ENCODE measurements at places on chromosomes 7 and 10.

- DNase-seq = no peak
These were observed 52.7 kb downstream of the CDK14 start for GRCh38 chr7:90648834-90649233.

GRCh38 chr10:96369890-96370583, 11.2 kb upstream of the OPALIN start:
- no peak for DNase-seq

DNA sequence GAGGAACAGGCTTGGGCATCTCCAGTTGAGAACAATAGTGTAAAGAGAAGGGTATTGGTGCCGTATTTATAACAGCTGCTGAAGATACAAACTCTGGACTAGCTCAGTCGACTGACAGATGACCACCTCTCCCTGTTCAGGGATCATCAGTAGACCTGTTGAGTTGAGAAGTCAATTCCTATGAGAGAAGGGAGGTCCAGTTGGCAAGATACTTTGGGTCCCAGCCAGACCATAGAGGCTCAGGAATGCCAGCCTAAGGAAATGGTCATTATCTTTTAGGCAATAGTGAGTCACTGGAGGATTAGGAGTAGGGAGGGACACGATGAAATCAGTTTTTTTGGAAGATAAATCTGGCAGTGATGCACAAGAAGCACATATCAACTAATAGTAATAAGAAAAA, 202.9 kb downstream of the TRIL start:
- DNase-seq = no peak

GRCh38 chr10:70528314-70528713, 49.7 kb downstream of the PALD1 start:
- no peak for DNase-seq

DNA sequence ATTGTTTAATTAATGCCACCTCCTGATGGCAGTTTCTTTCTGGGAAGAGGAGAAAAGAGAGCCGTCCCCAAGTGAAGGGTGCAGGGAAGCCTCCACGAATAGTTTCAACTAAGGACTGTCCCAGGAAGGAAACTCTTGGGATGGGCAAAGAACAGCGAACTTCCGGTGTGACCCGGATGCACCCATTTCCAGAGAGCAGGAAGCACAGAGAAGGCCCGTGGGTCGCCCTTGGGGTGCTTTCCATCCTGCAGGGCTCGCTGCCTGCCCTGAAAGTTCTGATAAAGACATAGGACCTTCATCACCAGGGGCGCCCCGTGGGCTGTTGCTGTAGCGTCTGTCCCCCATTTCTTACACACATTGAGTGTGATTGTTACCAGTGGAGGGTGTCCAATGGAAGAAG, 27.0 kb downstream of the GTF2I start:
- DNase-seq = no peak

DNA sequence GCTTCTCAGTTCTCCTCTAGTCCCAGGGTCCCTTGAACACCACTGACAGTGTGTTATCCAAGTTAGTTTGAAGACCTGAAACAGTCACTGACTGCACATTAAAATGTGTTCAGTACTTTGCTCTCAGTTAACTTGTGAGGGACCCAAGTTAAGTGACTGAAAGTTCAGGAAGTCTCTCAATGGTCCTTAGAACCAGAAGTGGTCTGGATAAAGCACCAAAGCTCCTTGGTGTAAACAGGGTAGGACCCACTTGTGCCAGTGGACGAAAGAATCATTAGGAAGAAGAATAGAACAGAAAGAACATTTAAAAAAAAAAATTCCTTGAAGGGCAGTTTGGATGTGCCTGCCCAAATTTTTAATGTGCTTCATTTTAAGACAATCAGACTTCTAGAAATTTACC, 45.1 kb downstream of the NOD1 start:
- no peak for DNase-seq

GRCh38 chr10:27100813-27101347, 586 bp upstream of the ANKRD26 start:
- DNase-seq = no peak

DNA sequence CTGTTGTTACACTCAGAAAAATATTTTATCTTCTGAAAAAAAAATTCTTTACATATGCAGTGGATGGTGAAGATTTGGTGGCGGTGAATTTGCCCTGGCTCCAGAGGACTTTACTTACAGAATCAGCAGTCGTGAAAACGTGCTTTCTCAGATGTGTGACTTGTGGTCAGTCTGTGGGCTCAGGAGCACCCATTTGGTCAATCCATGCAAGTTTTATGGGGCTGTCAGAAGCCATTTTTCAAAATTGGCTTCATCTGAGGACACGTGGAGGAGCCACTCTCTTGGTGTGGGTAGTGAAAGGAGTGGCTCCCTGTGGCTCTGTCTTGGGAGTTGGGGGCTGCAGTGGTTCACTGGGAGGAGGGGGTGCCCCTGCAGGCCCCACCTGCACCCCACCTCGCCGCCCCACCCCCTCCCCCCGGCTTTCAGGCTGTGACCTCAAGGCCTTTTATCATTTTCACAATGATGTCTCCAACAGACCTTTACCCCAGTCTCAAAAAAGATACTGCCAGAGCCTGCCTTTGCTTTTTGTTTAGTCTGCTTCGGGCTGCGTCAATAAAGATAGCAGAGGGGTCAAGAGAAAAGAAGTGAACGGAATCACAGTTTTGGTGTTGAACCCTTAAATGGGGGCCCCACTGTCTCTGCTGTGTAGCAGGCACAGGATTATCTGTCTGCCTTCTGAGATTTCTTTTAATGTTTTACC, 137.4 kb downstream of the MGMT start:
- DNase-seq = no peak

- DNase-seq = no peak
These were observed 202.0 kb upstream of the COBL start for GRCh38 chr7:51518646-51519045.

- no peak for DNase-seq
These were observed 309.4 kb downstream of the RPS24 start for GRCh38 chr10:78342827-78343653.

DNA sequence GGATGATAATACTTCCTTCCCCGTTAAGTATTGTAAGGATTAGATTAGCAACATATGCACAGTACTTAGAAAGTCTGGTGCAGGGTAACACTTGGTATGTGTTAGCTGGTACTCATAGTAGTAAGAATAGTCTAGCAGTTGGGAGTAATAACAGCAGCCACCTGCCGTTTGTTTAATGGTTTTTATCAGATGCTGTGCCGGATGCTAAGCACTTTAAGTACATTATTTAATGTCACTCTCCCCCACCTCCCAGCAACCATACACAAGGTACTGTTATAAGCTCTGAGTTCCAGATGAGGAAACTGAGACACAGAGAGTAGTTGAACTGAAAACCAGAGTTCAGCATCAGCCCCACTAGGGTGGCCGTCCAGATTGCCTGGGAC, 60.1 kb downstream of the ZMIZ1 start:
- DNase-seq = no peak

GRCh38 chr7:103469095-103469948, 23.3 kb upstream of the SLC26A5 start:
- no peak for DNase-seq

GRCh38 chr7:55903985-55904759, 16.9 kb downstream of the ZNF713 start:
- DNase-seq = no peak

DNA sequence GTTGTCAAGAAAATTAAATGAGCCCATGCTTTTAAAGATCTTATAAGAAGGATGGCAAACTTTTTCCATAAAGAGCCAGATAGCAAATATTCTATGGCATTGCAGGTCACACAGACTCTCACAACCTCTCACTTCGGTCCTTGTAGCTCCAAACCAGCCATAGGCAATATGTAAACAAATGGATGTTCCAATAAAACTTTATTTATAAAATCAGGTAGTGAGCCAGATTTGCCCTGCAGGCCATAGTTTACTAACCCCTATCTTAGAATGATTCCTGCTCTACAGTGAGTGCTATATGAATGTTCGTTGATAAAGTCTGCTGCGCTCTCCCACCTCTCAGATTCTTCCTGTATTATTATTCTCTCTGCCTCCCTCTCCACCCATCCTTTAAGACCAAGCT, 177.7 kb downstream of the KCNMA1 start:
- no peak for DNase-seq

GRCh38 chr10:129494740-129495139, 27.7 kb downstream of the MGMT start:
- DNase-seq = no peak

DNA sequence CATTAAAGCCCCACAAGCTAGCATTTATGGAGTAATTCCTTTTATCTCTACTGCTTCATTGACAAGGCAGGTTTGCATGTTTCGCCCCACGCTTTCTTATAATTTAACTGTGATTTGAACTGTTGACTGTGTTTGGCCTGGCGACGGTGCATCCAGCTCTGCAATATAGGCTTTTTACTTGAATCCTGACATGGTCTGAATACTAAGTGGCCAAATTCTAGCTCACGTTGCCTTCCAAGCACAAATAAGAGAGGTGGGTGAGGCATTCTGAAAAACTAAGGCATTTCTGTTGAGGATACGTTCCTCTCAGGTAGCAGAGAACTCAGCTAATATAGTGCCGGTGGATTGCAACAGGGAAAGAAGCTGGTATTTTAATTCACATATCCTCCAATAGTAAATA, 61.8 kb downstream of the NRP1 start:
- no peak for DNase-seq

DNA sequence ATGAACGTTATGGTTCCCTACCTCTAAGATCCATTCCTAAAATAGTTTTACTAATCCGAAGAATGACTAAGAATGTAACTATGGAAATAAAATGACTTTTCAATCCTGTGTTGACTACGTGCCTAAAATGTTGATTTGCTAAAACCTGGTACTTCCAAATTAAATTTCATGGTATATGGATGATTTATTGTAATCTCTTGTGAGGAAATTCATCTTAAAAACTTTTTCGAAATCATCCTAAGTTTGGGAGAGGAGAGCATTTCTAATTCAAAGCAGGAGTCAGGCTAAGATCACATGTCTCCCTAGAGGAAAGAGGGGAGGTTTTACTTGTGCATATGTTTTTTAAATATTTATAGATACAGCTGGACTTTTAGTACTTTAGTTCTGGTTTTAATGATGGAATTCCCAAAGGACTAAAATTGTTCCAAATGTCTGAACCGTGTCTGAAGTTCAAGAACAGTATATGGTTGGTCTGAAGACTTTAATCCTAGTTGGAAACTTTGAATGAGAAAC, 483.9 kb downstream of the AUTS2 start:
- no peak for DNase-seq

GRCh38 chr7:141737118-141737835, 881 bp upstream of the SSBP1 start:
- DNase-seq = no peak

GRCh38 chr7:101880282-101881054, 63.0 kb downstream of the CUX1 start:
- DNase-seq = no peak

DNA sequence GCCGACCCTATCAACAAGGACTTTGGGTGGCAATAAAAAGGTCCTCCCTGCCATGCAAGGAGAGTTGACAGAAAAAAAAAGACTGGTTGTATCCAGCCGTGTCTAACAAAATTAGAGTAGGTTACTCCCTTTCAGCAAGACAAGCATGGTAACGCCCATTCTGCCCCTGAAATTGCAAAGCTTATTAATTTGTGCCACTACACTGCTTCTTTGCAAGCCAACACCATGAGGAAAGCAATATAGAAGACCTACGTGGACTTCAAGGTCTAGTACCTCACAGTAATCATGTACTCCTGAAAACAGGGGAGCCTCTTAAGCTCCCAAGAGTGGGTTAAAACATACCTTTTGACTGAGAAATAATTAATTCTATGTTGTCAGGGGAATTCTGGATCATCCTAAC, 90.3 kb downstream of the FRMPD2 start:
- no peak for DNase-seq

- DNase-seq = no peak
These were observed 269.1 kb upstream of the SORCS1 start for GRCh38 chr10:107433605-107434004.

GRCh38 chr10:72186258-72186981, 29.4 kb upstream of the ANAPC16 start:
- no peak for DNase-seq

DNA sequence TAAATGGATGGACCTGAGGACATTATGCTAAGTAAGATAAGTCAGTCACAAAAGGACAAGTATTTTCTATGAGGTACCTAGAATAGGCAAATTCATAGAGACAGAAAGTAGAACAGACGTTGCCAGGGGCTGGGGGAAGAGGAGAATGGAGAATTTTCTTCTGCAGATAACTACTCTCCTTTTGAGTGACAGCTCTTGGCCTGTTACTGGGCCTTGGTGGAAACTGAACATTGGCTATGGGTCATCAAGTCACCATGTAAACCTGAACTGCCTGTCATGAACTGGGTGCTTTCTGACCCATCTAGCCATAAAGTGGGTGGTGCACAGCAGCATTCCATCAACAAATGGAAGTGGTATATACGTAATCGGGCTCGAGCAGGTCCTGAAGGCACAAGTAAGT, 29.3 kb upstream of the NFE2L3 start:
- DNase-seq = no peak
